ENCODE measurements at places on chromosomes 16 and 17. TPM values are rescaled to one million over a fixed set of nuclear protein-coding genes. Genes with fewer than 3 reads are reported as not detected.

DNA sequence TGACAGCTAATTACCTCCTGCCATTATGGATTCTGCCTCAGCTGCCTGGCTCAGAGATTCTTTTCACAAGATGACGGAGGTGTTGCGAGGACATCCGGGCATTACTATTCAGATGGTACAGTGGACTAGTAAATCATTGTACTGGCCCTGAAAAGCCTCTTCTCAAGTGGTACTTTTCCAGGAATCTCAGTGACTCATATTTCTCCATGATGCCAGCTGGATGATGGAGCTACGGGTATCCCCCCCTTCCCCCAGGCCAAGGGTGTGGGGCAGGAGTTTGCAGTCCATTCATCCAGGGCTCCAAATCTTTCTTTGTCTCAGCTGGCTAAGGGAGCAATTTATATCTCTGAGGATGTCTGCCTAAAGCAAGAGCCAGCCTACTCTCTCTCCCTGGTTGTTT lies 107.7 kb upstream of the GPR139 start:
- no peak for DNase-seq

DNA sequence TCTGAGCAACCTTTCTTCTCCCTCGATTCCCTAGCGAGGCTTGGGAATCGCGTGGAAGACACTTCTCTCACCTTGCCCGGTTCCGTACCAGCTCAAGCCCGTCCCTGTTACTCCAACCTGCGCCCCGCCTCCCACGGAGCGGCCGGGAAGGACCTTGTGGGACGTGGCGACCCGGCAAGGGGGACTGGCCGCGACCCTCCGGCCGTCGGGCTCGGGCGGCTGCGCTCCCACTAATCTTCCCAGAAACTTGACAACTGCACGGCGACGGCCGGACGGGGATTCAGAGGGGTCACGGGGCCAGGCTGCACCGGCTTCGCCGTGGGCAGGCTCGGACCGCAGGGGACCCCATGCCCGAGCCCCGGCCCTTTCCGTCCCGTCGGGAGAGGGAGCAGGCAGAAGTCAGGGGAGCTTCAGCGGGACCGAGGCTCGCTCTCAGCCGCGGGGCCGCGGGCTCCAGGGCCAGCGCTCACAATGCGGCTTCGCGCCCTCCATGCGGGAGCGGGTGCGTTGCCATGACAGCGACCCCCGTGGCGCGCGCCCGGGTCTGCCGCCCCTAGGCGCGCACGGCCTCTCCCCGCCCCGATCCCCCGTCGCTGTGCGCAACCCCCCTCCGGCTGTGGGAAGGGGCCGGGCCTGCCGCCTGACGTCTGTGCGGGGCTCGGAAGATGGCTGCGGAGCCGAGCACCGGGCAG lies at the start of gene SGSM2:
SGSM2 (plus strand) TSS at position 650 of the 692 bp plus-strand sequence. CDS start 188 bp downstream, outside the sequence.
- DNase-seq: peak; percentile 73

- DNase-seq: peak; percentile 66
These were observed 14.0 kb upstream of the DPEP1 start for GRCh38 chr16:89599451-89599858.

DNA sequence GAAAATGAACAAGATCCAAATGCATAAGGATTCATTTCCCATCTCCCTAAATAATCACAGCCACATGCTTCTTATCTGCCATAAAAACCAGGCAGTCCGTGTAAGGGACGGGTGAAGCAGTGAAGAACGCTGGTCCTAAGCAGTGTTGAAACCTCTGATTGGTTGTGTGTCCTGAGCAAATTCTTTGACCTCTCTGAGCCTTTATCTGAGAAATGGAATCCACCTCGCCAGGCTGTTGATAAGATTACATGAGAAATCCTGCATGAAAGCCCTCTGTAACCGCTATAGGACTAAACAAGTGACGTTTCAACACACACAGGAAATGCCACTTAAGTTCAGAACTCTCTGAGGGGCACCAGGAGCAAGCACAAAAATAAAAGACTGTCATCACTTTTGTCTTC lies 26.8 kb downstream of the GAS7 start:
- DNase-seq: no peak

Gene NAE1
- total RNA-seq: 45.7 TPM

Gene NPIPB13
- 21.1 TPM for total RNA-seq

Gene KRTAP4-12
- total RNA-seq: not detected

- no peak for DNase-seq
These were observed 79.9 kb upstream of the MON1B start for GRCh38 chr16:77111056-77111565.

DNA sequence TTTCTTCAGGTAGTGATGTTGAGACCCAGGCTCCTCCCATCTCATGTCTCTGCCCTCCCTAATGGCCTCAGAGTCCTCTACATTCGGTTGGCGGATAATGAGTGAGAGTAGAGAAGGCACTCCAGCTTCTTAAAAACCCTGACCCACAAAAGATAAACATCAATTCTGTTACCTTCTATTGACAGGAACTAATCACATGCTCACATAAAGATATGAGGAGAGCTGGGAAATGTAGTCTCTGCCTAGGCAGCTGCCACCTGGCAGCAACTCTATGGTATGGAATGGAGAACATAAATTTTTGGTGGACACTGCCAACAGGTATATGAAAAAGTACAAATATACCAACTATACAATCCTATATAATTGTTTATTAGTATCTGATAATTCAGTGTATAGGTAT lies 110.7 kb upstream of the HLF start:
- no peak for DNase-seq

- DNase-seq: no peak
These were observed 17.7 kb downstream of the RAI1 start for GRCh38 chr17:17698869-17699351.

DNA sequence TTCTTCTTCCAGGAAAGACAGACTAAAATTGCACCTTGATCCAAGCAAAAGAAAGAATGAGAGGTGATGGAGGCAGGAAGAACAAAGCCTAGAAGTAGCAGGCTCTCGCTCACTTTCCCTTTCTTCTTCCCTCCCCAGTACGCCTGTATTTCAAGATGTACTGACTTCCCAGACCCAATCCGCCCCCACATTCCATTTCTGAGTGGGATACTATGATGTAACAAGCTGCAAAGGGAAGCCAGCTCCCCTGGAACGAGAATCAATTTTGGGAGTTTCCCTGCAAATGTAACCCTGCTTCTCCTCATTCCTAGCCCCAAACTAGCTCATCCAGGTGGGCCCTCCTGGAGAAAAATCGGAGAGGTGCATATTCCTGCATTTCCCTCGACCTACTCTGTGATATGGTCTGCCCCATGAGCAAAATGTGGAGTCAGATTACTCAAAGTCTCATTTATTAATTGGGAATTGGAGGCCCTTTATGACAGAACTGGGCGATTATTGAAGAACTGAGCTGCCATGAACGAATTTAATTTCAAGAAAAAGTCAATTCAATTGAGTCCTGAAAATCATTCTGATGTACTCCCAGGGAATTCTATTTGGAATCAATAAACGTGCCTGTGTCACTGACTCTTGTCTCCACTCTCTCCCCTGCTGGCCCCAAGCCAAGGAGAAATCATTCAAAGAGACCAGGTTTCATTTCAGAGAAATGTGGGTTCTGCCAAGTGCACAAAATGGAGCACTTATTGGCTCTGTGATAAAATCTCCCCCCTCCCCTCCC lies 398.9 kb downstream of the SHISA9 start:
- no peak for DNase-seq

DNA sequence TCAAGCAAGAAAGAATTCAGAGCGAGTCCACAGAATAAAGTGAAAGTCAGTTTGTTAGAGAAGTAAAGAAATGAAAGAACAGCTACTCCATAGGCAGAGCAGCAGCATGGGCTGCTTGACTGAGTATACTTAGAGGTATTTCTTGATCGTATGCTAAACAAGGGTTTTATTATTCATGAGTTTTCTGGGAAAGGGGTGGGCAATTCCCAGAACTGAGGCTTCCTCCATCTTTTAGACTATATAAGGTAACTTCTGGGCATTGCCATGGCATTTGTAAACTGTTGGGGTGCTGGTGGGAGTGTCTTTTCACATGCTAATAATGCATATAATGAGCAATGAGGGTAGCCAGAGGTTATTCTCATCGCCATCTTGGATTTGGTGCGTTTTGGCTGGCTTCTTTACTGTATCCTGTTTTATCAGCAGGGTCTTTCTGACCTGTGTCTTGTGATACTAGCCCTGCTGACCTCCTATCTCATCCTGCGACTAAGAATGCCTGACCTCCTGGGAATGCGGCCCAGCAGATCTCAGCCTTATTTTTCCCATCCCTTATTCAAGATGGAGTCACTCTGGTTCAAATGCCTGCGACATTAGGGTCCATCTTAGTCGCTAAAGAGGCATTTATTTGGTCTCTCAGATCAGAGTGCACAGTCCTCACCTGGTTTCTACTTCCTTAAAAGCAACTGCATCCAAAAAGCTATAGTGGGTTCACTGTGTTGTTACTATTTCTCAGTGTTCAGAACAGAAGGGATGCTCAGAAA lies 100.6 kb upstream of the CACNG5 start:
- no peak for DNase-seq

Gene PSMC3IP
- total RNA-seq: 2.2 TPM

- no peak for DNase-seq
These were observed 233.1 kb upstream of the WSCD1 start for GRCh38 chr17:5837055-5837491.

DNA sequence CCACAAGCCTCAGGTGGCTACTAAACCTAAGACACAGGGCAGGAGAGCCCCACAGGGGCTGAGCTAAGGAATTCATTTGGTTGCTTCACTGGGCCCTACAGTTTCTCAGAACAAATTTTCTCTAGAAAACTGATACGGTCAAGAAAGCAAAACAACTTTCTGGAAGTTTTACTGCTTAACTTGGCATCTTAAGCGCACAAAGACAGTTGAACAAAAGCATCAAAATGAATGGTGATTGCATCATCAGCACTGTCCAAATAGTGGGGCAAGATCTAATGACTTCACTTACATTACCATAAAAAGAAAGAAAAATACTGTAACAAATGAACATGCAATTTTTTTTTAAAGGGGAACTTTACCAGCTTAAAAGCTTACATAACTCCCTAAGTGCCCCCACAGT lies 47.6 kb downstream of the XPO6 start:
- no peak for DNase-seq

DNA sequence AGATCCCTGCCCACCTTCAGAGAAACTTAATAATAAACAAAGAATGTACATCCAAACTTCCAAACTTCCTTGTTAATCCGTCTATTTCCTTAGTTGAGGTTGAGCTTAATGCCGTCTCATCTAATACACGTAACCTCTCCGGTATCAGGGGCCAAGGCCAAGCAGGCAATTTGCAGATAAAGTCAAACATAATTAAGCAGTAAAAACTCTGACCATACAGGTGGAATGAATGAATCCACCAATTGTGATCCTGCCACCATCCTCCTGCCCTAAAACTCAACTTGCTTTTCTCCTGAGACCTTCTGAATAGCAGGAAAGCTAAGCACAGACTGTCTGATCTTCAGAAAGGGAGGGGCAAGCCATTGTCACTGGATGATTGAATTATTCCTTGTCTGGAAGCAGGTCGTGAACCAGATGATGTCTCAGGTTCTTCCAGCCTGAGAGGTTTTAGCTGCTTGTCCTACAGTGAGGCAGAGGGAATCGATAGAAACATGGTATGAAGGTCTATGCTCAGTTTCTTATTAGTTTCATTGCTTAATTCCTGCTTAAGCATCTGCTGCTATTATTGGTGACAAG lies 1111.8 kb upstream of the EEF2KMT start:
- DNase-seq: peak; percentile 48

GRCh38 chr16:75189638-75190245 lies 17.2 kb downstream of the CTRB2 start:
- DNase-seq: no peak
